ENCODE measurements at places on chromosomes 7 and 10. TPM values are rescaled to one million over a fixed set of nuclear protein-coding genes. Genes with fewer than 3 reads are reported as not detected.

Gene GPR26
- total RNA-seq: not detected

Gene ALOX5
- 3.1 TPM for total RNA-seq

Gene SEMA3E
- 1.0 TPM for total RNA-seq

Gene CNTNAP2
- total RNA-seq: 14.1 TPM

Gene PARP12
- 14.1 TPM for total RNA-seq
